GM06990 (cell line): ENCODE measurements at places on chromosomes 4 and X.

- peak; percentile 13 for DNase-seq
Observed at GRCh38 chr4:170853422-170854021, 763.8 kb upstream of the AADAT start.

DNA sequence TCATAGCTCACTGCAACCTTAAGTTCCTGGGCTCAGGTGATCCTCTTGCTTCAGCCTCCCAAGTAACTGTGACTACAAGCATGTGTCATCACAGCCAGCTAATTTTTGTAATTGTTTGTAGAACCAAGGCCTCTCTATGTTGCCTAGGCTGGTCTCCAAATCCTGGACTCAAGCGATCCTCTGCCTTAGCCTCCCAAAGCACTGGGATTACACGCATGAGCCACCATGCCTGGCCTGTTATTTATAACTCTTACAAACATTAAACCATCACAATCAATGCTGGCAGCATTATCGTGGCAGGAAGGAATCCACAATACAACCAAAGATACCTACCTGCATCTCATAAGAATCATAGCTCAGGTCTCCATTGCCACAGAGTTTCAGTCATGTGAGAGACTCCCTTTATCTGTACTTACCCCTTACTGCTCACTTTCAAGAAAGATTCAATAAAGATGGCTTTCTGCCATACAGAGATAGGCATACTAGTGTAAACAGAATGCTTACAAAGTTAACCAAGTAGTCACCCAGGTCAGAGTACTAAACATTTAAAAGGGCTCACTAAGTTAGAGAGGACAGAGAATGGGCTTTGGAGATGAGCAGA is 48.5 kb downstream of the SMIM31 start:
- DNase-seq: no peak

- no peak for DNase-seq
Observed at GRCh38 chr4:11954093-11954492, 525.4 kb upstream of the HS3ST1 start.

DNA sequence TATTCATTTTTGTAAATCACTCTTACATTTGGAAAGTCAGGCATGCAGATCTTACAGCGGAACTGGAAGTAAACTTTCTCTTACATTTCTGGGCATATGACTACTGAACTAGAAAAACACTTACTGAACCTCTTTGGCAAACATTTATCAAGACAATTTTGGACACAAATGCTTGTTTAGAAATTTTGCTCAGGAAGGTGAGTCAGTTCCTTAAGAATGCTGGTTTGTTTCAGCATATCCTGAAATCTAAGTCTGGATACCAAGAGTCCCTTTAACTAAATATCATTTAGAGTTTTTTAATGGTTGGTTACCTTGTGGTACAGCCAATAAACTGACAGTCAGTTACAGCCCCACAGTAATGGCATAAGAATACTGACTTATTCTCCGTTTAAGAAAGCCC is 15.0 kb downstream of the SHISA3 start:
- no peak for DNase-seq

DNA sequence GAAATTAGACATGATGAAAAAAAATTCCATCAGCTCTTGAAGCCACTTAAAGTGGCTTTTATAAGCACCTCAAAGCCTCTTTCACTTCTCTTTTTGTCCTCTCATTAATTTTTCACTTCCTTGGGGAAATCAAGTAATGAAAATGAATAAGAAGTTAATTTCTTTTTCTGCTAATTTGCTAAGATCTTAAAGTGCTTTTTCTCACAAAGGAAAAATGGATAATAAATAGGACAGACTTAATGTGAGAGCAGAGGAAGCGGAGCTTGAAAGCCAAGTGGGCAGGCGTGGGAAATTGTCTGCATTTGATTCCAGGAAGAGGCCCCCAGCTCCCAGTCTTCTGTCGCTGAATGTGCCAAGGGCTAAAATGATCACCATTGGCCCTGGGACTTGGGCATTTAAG is 28.6 kb downstream of the CDS1 start:
- no peak for DNase-seq

DNA sequence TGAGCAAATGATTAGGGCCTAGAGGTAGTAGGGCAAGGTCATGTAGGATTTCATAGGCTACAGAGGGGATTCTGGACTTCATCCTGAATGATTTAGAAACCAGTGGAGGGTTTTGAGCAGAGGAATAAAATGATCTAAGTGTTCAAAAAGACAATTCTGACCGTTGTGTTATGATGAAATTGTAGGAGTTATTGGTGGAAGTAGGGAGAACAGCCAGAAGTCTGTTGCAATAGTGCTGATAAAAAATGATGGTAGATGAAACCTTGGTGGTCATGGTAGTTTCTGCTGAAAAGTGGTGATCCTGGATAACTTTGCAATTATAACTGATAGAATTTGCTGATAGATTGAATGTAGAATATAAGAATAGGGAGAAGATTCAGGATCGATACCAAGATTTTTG is 60.2 kb downstream of the MID1IP1 start:
- no peak for DNase-seq

GRCh38 chrX:21691512-21692018 is 33.4 kb upstream of the KLHL34 start:
- DNase-seq: no peak

- no peak for DNase-seq
Observed at GRCh38 chrX:56505866-56506265, 57.6 kb upstream of the UBQLN2 start.

- DNase-seq: no peak
Observed at GRCh38 chrX:101009090-101009489, 39.6 kb downstream of the ARL13A start.

- DNase-seq: no peak
Observed at GRCh38 chrX:48083212-48083611, 11.8 kb upstream of the ZNF630 start.

DNA sequence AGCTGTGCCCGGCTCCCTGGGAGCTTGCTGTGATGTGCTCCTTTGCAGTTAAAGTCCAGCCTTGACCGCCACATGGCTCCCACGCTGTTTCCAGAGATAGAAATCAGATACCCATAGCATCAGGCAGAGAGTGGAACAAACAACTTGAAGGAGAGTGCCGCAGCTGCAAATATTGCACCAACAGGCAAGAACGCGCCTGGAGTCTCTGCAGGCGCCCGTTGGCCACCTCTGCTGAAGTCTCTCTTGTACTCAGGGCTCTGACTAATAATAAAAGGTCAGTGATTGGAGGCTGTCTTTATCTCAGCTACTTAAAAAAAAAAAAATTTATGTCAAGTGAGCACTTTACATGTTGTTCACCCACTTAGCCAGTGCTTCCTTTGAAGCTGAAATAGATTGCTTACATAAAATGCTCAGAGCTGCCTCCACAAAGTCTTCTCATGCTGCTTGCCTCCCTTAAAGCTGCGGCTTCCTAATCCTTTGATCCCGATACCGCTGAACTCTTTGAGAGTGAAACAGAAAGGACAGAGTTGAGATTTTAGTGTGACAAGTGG is 30.9 kb upstream of the TENM3 start:
- DNase-seq: no peak

- DNase-seq: no peak
Observed at GRCh38 chr4:141711211-141711610, 74.8 kb downstream of the IL15 start.

DNA sequence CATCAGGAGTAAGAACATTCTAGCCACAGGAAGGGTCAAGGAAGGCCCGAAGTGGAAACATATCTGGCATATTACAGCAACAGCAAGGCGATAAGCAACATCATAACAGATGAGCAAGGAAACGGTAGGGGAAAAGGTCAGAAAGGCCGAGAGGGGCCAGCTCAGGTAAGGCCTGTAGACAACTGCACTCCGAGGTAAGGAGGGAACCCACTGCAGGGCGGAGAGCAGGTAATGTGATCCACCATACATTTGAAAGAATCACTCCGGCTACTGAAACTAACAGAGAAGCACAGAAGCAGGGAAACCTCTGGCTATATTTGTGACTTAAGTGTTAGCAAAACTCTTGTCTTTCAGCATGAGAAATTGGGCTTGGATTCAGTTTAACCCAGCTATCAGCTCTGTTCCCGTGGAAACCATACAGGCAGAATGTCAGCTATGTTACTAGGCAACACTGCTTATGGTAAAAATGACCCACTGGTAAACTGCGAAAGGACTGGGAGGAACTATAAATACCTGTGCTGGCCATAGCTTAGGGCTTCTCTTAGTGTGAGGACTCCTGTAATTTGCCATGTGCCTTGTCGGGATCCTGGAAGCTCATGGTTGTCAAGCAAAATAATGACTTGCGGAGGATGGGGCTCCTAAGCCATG is 31.0 kb downstream of the FRYL start:
- no peak for DNase-seq

DNA sequence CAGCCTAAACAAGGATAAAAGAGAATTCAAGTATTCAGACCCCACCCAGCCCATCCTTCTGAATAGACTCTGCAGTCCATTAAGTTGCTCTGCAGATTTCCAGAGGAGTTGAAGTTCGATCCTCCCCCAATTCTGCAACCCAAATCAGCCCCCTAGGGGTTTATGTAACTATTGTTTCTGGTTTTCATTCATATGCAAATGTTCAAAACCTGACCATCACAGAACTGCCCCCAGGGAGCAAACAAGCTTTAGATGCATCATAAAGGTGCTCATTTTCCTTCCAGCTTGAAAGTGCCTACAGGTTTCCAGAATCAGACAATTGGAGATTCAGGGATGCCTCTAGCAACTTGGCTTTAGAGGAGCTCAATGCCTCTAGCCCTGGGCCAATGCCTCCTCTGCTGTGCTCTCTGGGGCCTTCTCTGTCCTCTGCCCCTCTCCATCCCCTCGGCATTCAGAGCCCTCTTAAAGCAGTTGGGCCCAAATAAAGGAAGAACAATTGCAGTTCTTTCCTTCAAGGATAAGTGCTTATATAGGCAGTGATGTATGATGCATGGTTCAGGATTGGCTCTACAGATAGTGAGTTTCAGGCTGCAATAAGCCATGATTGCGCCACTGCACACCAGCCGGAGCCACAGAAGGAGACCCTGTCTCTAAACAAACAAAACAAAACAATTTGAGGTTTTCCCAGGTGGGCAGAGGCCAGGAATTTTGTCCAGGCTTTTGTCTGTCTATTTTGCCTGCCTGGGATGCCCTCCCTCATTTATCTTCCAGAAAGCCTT is 23.5 kb upstream of the SPINK2 start:
- DNase-seq: no peak

DNA sequence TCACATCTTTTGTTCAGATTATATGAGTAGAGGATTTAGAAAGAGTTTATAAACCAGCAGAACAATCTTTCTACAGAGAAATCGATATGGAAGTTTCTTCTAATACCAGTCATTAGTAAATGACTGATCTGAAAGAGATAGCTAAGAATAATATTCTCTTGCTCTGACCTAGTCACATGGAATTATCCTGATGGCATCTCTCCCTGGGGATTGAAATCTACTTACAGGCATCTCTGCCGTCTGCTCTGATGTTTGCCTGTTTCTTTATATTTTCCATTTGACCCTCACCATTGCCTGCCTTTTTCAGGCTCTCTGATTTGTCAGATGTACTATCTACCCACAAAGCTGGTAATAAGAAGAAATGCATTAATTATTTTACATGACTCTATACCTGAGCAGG is 1157.3 kb downstream of the PCDH7 start:
- no peak for DNase-seq

GRCh38 chrX:107716118-107716684 is 59.4 kb downstream of the TSC22D3 start:
- peak; percentile 56 for DNase-seq

DNA sequence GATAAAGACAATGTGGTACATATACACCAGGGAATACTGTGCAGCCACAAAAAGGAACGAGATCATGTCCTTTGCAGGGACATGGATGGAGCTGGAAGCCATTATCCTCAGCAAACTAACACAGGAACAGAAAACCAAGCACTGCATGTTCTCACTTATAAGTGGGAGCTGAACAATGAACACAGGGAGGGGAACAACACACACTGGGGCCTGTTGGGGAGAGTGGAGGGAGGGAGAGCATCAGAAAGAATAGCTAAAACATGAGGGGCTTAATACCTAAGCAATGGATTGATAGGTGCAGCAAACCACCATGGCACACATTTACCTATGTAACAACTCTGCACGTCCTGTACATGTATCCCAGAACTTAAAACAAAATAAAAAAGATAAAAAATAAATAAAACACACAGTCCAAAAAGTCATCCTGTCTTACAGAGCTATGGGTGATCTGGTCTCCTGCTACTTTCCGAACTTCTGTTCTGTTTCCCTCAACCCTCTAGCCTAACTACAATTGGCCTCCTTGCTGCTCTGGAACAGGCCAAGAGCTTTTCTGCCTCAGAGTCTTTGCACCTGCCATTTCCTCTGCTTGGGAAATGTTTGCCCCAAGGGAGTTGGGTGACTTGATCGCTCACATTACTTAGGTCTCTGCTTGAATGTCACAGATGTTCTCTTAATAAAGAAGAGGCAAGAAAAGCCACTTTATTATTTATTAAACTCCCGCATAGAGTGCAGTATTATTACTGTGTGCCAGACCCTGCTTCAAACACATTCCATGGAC is 1.1 kb upstream of the CD38 start:
- no peak for DNase-seq

- DNase-seq: peak; percentile 54
Observed at GRCh38 chr4:3388471-3389232, 53.1 kb upstream of the HGFAC start.

DNA sequence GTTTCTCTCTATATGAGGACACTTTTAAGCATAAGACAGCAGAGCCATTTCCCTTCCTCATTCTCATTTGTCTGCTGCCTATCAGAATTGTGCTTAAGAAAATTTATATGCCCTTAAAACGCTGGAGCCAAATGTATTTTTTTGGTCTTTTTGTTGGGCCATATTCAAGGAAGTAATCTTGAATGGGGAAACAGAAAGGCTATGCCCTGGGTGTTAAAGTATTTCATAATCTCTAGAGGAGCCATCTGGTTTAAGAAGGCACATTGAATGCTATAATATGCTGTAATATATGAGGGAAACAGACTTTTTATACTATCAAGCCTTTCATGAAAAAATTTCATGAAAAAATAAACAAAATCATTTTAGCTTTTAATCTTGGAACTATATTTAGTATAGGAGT is 4.3 kb downstream of the DMD start:
- DNase-seq: no peak

- DNase-seq: no peak
Observed at GRCh38 chrX:21907260-21907659, 33.2 kb upstream of the SMS start.

DNA sequence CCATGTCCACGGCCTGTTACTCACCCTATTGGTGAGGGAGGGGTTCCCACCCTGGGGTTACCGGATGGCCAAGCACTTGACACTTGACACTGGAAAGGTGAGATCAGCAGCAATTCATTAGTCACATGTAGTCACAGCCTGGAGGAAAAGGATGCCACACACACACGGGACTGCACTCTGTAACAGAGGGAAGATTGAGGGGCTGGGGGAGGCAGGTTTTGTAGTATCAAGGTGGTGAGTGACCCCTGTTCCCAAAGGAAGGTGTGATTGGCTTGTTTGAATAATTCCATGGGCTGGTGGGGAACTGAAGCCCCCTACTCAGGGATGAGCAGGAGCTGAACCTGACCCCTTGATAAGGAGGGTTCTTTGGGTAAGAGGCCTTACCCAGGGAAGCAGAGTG is 96.0 kb upstream of the HELT start:
- no peak for DNase-seq

- no peak for DNase-seq
Observed at GRCh38 chr4:183757060-183757459, 98.0 kb downstream of the TRAPPC11 start.

GRCh38 chr4:48329976-48330375 is 11.4 kb upstream of the SLAIN2 start:
- no peak for DNase-seq

- DNase-seq: no peak
Observed at GRCh38 chr4:77188498-77189220, 31.7 kb downstream of the CCNG2 start.

- DNase-seq: no peak
Observed at GRCh38 chrX:12469296-12469695, 321.9 kb upstream of the PRPS2 start.

- no peak for DNase-seq
Observed at GRCh38 chr4:155679343-155679742, 12.7 kb downstream of the GUCY1A1 start.
